ENCODE measurements at places on chromosomes 3 and 15. TPM values are rescaled to one million over a fixed set of nuclear protein-coding genes. Genes with fewer than 3 reads are reported as not detected.

Gene SLC30A4
- total RNA-seq: 3.4 TPM

Gene A4GNT
- not detected for total RNA-seq

Gene MYRIP
- 12.7 TPM for total RNA-seq

Gene SYNPR
- total RNA-seq: not detected

DNA sequence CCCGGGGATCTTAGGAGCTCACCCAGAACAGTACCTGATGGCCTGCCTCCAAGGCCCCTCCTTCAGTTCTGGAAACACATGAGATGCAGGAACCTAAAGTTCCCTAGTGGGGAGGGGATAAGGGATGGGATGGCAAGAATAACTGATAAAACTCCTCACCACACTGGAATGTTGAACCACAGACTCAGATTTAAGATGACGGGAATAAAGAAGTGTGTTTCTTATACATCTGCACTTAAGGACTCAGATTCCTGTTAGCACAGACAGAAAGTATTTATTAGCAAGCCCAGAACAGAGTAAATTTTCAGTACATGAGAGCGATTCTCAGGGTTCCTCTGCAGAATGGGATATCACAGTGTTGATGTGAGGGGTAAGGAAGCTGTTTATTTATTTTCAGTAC is 245.2 kb downstream of the TLE3 start:
- DNase-seq: no peak

- DNase-seq: no peak
Measured at GRCh38 chr15:45587863-45588170, 638 bp downstream of the BLOC1S6 start.

DNA sequence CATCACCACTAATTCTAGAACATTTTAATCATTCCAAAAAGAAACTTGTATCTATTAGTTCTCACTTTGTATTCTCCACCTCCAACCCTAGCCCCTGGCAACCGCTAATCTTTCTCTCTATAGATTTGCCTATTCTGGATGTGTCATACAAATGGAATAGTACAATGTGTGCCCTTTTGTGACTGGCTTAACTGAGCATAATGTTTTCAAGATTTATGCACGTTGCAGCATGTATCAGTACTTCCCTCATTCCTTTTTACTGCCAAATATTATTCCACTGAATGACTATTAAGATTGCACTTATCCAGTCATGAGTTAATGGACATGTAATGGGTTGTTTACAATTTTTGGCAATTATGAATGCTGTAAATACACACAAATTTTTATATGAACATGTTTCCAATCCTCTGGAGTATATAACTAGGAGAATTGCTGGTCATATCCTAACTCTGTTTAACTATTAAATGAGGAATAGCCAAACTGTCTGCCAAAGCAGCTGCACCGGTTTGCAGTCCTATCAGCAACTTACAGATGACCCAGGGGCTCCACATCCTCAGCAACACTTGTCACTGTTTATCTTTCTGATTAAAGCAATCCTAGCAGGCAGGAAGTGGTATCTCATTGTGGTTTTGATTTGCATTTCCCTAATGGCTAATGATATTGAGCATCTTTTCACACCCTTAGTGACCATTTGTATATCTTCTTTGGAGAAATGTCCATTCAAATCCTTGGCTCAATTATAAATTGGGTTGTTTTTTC is 42.9 kb downstream of the DCUN1D1 start:
- no peak for DNase-seq

GRCh38 chr3:130841357-130841756 is 52.5 kb upstream of the ATP2C1 start:
- no peak for DNase-seq

GRCh38 chr15:42628761-42629160 is 53.4 kb downstream of the STARD9 start:
- no peak for DNase-seq

GRCh38 chr15:48392356-48392755 is 61.1 kb downstream of the DUT start:
- no peak for DNase-seq
